ENCODE measurements at places on chromosomes 5 and 9. TPM values are rescaled to one million over a fixed set of nuclear protein-coding genes. Genes with fewer than 3 reads are reported as not detected.

COL15A1 gene
- polyA plus RNA-seq: 7.5 TPM

TSLP gene
- polyA plus RNA-seq: 0.06 TPM

FOXI1 gene
- polyA plus RNA-seq: not detected

EFNA5 gene
- 0.74 TPM for polyA plus RNA-seq

CCDC180 gene
- polyA plus RNA-seq: 1.4 TPM

MATR3 gene
- 114 TPM for polyA plus RNA-seq

TOR1B gene
- 12.6 TPM for polyA plus RNA-seq

CACNA1B gene
- polyA plus RNA-seq: 0.20 TPM

PCDHAC2 gene
- polyA plus RNA-seq: 0.28 TPM

ARL14EPL gene
- polyA plus RNA-seq: 0.18 TPM

GABRA6 gene
- not detected for polyA plus RNA-seq

ZBED3 gene
- polyA plus RNA-seq: 30.0 TPM

FCN2 gene
- polyA plus RNA-seq: 0.84 TPM

GNA14 gene
- polyA plus RNA-seq: 3.9 TPM

SHROOM1 gene
- polyA plus RNA-seq: 12.6 TPM

AGXT2 gene
- not detected for polyA plus RNA-seq

BTNL3 gene
- polyA plus RNA-seq: 0.09 TPM

IFNA16 gene
- polyA plus RNA-seq: not detected

GALNT12 gene
- polyA plus RNA-seq: 4.5 TPM

TMOD1 gene
- 17.3 TPM for polyA plus RNA-seq

MEIKIN gene
- not detected for polyA plus RNA-seq

SLC27A6 gene
- polyA plus RNA-seq: not detected

PCDH12 gene
- polyA plus RNA-seq: 5.0 TPM

TLX3 gene
- polyA plus RNA-seq: not detected

AGPAT2 gene
- polyA plus RNA-seq: 1,820 TPM

MYORG gene
- polyA plus RNA-seq: 5.2 TPM

MRPS2 gene
- 62.3 TPM for polyA plus RNA-seq

DAPK1 gene
- polyA plus RNA-seq: 39.8 TPM

MARCOL gene
- polyA plus RNA-seq: not detected

ARID3C gene
- not detected for polyA plus RNA-seq

DAP gene
- polyA plus RNA-seq: 102 TPM

SMIM32 gene
- polyA plus RNA-seq: not detected

GLDC gene
- polyA plus RNA-seq: 0.45 TPM

LRRC70 gene
- 6.1 TPM for polyA plus RNA-seq

CARD9 gene
- polyA plus RNA-seq: 0.66 TPM

BAAT gene
- polyA plus RNA-seq: not detected

MCC gene
- polyA plus RNA-seq: 8.0 TPM

MYOZ3 gene
- 0.06 TPM for polyA plus RNA-seq

EGR1 gene
- 703 TPM for polyA plus RNA-seq

CDH10 gene
- not detected for polyA plus RNA-seq

ANKDD1B gene
- polyA plus RNA-seq: 0.46 TPM

AIF1L gene
- polyA plus RNA-seq: 46.2 TPM

CAMK2A gene
- polyA plus RNA-seq: not detected

Measured in adipose tissue (tissue), 3 donors.